Mucosa of descending colon (tissue), 3 donors: ENCODE measurements at places on chromosomes 1 and 21.

- no peak for DNase-seq
Observed at GRCh38 chr1:209772126-209772525, 12.2 kb downstream of the C1orf74 start.

GRCh38 chr1:101004670-101005069 is 20.9 kb downstream of the DPH5 start:
- DNase-seq = no peak

DNA sequence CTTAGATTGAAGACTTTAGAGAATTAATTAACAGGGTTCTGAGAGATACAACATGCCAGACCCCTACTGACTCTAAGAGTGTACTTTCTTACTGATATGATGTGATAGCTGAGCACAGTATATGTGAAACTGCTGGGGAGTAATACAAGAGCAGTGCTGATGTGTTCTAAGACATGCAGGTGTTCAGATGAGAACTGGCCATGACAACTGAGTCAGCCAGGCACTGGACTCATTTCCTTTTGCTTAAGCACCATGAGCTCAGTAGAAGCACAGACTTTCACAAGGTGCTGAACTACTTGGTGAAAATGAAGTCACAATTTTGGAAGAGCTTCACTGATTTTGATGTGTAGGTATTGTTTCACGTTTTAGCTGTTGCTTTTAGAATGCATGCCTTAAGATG is 15.9 kb upstream of the POGZ start:
- no peak for DNase-seq

DNA sequence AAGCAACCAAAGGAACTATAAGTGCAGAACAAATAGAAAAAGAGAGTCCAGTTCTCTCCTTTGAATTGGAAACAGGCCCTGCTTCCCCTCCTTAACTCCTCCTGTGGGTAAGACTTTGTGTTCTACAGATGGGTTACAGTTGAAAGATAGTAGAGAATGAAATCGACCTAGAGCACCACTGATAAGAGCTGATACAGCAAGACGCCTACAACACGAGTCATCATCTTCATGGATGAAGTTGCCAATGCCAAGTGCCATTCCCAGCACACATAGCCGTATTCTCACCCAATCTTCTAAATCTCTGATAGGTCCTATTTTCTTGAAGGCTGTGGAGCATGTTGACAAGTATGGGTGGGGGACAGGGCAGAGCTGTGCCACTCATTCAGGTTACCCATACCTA is 99.8 kb upstream of the CAMK1G start:
- DNase-seq = no peak

DNA sequence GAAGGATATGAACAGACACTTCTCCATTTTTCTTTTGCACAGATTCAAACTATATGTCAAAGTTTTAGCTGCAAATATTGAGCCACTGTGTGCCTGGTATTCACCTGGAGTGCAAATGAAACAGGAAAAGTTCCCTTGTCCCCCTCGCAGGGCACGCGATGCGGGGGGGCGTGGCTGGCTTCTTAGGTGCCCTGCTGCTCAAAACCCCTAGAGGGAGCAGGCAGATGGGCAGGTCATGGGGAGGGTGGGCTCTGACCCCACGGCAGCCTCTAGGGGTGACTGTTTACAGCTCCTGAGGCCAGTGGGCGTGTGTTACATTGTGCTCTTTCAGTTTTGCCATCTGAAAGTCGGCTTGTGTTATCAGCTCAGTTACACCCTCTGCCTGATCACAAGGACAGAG is 931.2 kb upstream of the B3GALT2 start:
- no peak for DNase-seq

DNA sequence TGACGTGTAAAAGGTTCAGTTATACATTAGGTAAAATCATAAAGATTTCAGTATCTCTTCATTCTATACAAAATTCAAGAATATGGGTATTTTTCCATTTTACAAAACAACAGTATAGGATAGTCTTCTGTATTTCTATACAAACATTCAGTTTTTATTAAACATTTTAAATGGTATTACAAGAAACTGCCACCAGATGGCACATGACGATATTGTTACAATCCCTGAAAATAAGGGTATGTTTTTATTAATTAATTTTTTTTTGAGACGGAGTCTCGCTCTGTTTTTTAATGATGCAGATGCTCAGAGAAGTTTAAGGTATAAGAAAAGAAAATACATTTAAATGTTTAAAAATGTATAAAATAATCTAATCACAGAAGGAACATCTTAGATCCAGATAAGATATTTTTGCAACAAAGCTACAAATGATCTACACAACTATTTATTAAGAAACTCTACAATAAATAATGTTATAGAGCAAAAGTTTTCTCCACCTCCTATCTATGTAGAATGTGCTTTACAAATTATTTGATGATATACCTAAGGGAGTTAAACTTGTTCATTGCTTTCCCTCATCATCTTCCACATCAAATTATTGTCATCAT is 23.5 kb upstream of the RSBN1 start:
- DNase-seq = peak; percentile 52

- DNase-seq = no peak
Observed at GRCh38 chr1:183372586-183373230, 45.5 kb downstream of the NMNAT2 start.

DNA sequence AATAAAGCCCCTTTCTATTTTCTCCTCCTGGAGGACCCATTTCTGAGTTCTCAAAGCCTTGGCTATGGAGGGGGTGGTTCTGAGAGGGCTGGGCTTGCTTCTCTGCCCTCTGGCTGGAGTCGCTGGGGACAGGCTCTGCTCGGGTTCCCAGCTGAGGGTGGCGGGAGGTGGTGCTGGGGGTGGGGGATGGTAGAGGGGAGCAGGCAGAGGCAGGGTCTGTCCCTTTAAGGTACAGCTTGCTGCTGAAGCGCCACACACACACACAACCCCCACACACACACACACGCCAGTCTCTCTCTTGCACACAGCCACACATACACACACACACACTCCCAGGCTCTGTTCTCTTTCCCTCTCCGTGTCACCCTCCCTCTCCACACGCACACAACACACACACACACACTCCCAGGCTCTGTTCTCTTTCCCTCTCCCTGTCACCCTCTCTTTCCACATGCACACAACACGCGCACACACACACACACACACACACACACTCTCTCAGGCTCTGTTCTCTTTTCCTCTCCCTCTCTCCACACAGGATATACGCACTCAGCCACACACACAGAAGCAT is 69.8 kb upstream of the SSBP3 start:
- no peak for DNase-seq

DNA sequence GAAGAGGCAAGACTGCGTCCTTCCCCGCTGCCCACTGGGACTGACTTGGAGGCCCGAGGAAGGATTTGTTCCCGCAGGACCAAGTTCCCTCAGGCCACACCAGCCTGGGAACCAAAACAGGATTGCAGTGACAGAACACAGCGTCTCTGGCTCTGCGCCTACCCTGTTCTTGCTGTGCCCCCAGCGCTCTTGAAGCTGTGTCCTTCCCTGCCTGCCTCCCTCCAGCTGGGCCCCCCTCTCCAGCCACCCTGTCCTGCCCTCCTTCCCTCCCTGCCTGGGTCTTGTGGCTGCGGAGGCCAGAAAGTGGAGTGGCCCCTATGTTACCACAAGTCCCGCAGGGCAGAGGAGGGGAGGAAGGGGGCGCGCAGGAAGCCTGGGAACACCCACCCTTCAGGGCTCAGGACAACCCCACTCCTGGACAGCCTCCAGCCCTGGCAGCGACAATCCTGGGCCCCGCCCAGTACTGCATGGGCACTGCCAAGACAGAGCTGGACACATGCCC is 164.9 kb downstream of the DYRK1A start:
- no peak for DNase-seq

DNA sequence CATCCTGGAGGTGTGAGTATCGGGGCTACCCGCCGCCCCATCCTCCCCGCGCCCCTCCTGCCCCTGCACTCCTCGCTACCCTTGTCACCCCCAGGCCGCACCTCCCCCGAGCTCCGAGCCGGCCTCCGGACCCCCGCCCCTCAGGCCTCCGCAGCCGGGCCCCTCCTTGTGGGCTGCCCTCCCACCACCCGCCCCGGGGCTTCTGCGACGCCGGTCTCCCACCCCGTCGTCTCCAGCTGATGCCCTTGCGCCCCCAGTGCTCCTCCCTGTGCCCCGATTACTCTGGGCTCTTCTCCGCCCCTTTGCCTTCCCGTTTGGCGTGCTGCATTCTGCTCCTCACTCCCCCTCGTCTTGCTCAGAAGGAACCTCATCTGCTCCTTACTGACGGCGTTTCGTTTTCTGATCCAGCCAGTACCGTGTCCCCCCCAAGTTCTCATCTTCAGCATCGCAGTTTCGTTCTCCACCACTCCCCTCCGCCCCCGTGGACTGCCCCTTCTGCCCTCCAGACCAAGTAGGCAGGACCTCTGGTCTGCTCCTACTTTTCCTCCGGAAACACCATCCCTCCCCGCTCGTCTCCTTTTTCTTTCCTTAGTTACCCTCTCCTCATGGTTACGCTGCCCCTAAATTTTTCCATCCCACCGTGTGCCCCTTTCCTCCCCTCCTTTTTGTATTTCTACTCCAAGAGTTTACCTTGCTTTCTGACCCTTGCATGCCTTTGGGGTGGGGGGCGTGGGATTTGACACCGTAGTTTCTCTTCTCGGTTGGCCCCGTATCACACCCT is 841 bp downstream of the SNX27 start:
- peak; percentile 38 for DNase-seq

DNA sequence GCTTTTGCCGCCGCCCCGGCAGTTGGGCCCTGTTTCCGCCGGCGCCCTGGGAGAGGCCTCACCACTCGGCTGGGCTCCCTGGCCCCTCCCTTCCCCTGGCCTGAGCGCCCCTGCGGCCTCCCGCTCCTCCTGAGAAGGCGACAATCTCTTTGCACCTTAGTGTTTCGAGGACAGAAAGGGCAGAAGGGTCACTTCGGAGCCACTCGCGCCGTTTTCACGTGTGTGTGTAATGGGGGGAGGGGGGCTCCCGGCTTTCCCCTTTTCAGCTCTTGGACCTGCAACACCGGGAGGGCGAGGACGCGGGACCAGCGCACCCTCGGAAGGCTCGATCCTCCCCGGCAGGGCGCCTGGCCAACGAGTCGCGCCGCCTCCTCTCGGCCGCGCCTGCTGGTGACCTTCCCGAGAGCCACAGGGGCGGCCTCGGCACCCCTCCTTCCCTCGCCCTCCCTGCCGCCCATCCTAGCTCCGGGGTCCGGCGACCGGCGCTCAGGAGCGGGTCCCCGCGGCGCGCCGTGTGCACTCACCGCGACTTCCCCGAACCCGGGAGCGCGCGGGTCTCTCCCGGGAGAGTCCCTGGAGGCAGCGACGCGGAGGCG is 432 bp upstream of the SIM2 start:
- peak; percentile 42 for DNase-seq

DNA sequence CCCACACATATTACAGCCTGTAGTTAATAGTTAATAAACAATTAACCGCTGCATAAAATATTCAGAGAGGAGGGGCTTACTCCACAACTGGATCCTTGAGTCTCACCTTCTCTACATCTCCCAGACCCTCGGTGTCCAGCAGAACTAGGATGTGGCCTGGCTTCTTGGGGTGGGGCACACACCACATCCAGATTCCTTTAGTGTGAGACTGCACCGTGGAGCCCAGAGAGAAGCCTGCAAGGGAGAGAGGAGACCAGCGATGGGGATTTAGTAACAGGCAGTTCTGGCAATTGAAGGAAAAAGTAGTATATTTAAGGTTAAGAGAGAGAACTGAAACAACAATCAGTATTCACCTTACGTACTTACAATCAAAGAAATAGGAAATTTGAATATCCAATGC is 4.9 kb downstream of the GBP1 start:
- DNase-seq = no peak

GRCh38 chr1:181255270-181255929 is 166.9 kb downstream of the IER5 start:
- no peak for DNase-seq

DNA sequence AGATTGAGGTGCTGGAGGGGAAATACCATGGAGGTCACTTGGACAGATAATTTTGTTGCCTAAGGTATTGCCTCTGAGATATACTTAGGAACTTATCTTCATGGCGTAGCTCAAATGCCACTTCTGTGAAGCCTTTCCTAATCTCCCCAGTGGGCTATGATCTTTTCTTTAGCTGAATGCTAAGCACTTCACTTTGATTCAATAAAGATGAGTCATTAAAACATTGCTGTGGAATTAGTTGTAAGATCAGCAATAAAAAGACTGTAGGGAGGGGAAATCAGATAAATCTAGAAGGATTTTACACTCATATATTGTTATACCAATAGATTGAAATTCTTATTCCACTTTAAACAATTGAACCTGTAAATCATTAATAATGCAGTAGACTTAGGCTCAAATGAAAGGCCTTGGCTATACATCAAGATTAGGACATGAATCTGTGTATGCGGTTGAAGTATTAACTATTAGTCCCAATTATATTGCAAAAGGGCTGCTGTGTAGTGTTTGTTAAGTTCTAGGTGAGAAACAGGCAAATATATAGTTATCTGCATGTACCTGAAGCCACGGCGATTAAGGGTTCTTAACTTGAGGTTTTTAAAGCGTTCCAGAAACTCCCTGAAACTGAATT is 19.2 kb upstream of the MAGOH start:
- DNase-seq = no peak

DNA sequence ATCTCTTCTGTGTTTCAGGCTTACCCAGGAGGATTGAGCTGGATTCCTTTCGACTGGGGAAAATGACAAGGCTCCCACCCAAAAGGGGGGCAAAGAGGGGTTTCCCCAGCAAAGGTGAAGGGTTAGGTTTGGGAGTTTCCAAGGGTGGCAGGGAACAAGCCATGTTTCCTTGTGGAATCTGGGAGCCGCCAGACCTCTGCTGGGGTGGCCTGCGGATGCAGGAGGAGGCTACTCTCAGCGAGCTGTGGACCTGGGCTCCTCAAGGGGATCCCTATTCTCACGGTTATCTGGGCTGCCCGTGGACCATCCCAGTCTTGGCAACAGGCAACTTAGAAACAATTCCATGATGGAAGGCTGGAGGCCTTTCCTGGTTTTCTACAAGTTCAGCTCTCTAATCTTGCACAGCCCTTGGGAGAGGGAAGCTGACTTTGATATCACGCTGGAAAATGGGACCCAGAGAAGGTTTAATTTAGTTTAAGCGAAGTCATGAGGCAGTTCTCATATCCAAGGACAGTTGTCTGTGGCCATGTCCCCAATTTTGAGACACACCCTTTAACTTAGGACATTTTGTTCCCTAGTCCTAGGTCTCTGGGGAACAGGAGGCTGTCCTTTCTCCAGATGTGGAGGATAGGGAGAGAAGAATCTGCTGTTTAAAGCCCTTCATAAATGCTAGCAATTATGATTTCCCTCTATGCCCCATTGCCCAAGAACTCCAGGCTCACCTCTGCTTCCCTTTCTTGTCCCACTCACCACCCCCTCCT is 24.7 kb upstream of the STUM start:
- DNase-seq = no peak
